ENCODE measurements at places on chromosomes 16 and 17.

- DNase-seq = no peak
These were observed 5.6 kb downstream of the KIF1C start for GRCh38 chr17:5003214-5003867.

DNA sequence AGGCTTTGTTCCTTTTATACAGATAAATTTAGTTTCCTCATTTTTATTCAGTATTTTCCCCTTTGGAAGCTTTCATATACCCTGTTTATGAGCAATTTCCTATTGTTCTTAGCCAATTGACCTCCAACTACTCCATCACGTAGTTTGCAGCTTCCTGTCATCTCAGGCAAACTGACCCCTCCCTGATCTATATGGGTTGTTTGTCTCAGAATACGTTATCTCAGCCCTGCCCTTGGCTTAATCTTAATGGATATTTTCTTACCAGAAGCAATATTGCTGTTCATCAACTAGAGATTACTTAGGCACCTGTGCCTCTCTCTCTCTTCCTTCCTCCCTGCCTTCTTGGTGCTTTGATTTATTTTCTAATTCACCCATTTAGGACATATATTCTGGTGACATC is 81.2 kb downstream of the ZNF18 start:
- no peak for DNase-seq

DNA sequence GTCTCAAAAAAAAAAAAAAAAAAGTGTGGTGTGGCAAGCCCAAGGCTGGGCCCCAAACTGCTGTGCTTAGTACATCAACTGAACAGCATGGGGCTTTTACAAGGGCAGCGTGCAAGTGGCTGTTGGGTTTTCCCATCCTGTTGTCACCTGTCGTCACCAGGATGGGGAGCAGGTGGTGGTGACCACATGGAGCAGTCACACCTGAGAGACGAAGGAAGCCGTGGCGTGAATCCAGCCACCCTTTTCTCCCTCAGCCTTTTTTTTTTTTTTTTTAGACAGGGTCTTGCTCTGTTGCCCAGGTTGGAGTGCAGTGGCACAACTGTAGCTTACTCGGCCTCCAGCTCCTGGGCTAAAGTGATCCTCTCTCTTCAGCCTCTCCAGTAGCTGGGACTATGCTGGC is 4.1 kb upstream of the MRPL58 start:
- DNase-seq = no peak

DNA sequence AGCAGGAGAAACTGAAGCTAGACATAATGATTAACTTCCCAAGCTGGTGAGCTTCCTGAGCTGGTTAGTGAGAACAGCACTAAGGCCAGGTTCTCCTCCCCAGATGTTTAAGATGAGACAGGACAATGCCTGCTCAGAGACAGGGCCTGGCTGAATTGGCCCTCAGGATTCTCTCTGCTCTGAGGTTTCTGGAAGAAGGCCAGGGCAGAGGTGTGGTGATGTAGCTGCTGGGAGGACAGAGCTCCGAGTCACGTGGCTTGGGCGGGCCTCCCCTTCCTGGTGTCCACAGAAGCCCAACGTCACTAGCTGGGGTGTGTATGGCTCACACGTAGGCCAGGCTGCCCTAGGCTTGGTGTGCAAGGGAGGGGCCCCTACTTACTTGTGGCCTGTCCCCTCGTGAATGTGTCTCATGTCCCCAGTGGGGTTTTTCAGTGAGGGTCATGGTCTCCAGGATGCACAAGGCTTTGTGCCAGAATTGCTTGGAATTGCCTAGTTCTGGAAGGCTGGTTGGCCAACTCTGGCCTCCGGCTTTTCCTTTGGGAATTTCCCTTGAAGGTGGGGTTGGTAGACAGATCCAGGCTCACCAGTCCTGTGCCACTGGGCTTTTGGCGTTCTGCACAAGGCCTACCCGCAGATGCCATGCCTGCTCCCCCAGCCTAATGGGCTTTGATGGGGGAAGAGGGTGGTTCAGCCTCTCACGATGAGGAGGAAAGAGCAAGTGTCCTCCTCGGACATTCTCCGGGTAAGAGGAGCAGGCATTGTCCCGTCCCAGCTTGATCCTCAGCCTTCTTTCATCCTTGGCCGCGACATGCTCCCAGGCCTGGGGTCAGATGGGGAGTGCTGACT is 3.4 kb downstream of the NOD2 start:
- no peak for DNase-seq

DNA sequence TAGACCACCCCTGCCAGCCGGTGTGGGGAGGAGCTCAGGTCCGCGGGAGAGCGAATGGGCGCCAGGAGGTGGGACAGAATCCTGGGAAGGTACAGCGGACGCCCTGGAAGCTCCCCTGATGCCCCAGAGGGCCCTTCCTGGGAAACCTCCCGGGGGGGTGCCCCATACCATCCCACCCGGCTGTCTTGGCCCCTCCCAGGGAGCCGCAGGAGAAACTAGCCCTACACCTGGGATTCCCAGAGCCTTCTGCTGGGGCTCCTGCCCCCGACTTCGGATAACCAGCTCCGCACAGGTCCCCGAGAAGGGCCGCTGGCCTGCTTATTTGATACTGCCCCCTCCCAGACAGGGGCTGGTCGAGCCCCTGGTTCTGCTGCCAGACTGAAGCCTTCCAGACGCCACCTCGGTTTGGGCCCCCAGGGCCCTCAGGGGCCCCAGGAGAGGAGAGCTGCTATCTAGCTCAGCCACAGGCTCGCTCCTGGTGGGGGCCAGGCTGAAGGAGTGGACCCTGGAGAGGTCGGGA is 3.0 kb upstream of the CBX4 start:
- no peak for DNase-seq

DNA sequence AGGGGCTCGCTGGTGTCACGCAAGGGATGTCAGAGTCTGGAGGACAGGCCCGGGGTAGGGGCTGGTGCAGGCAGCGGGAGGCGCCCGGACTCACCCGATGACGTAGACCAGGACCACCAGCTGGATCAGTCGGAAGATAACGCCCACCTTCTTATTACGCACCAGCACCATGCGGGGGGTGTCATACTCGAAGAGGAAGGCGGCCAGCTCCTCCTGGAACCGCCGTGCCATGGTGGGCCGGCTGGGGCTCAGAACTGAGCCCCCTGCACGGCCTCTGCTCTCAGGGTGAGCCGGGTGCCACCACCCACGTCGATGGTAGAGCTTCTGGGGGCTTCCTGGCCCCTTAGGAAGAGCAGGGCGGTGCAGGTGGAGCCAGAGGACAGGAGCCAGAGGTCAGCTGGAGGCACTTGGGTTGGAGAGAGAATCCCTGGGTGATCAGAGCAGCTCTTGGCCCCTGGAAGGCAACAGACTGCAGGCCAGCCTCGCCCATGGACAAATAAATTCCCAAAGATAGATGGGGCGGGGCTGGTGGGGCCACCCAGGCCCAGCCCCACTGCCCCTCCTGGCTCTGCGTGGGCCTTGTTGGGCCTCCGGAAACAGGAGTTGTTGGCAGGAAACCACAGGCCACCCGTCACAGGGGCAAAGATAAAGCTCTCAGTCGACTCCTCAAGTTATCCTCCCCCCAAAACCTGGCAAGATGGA is at the start of gene P2RX1:
Gene P2RX1, minus strand, starts transcription at position 471 of the 702 bp plus-strand sequence. Its CDS starts 240 bp downstream, at position 231.
- DNase-seq = peak; percentile 46
